ENCODE measurements at places on chromosomes 12 and 14.
A peak's percentile ranks its signal among the peaks of the same experiment; 100 is the strongest.

- DNase-seq = no peak
These were observed 63.5 kb upstream of the MYF6 start for GRCh38 chr12:80643961-80644360.

- DNase-seq = no peak
These were observed 11.2 kb downstream of the HECTD4 start for GRCh38 chr12:112370868-112371510.

DNA sequence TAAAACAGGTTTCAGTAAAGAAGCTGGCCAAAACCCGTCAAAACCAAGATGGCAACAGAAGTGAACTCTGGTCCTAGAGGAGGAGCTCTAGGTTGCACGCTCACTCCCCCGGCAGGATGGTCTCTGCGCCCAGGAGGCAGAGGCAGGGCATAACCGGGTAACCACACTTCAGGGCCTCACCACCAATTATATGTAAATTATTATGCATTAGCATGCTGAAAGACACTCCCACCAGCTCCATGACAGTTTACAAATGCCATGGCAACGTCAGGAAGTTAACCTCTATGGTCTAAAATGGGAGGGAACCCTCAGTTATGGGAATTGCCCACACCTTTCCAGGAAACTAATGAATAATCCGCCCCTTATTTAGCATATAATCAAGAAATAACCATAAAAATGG lies 20.1 kb upstream of the SLC6A12 start:
- no peak for DNase-seq

- DNase-seq = no peak
These were observed 275.9 kb downstream of the FBXL14 start for GRCh38 chr12:1318327-1319031.

DNA sequence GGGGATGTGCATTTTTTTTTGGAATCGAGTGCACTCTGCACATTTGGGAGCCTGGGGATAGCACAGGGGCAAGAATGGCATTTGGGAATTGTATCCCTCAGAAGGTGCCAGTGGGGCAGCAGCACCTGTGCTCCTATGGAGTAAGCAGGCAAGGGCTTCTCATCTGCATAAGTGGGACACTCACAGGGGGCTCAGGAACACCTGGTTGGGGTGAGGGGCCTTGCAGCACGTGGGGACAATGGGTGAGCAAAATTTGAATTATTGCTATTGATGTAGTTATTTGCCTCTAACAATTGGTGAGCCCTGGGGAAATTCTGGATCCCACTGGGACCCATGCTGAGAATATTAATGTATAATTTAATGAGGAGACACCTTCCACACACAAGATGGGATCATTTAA lies 274.2 kb downstream of the TTC6 start:
- no peak for DNase-seq

GRCh38 chr12:69415471-69416275 lies 54.5 kb upstream of the FRS2 start:
- peak; percentile 96 for DNase-seq

DNA sequence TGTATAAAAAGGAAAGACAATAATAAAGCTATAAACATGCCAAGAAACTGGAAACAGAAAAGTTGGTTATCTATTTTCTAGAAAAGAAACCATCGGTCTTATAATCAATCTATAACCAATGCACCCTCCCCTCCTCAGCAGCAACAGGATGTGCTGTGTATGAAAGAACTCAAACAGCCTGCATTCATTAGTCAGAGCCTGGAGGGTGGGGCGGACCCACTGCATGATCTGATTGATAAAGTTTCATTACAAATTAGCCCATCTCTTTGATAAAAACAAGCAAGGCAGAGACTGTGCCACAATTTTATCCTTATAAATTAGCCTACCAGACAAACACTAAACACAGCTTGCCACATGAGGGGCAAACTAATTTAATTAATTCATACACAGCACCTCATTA lies 448.1 kb downstream of the BCAT1 start:
- DNase-seq = no peak

DNA sequence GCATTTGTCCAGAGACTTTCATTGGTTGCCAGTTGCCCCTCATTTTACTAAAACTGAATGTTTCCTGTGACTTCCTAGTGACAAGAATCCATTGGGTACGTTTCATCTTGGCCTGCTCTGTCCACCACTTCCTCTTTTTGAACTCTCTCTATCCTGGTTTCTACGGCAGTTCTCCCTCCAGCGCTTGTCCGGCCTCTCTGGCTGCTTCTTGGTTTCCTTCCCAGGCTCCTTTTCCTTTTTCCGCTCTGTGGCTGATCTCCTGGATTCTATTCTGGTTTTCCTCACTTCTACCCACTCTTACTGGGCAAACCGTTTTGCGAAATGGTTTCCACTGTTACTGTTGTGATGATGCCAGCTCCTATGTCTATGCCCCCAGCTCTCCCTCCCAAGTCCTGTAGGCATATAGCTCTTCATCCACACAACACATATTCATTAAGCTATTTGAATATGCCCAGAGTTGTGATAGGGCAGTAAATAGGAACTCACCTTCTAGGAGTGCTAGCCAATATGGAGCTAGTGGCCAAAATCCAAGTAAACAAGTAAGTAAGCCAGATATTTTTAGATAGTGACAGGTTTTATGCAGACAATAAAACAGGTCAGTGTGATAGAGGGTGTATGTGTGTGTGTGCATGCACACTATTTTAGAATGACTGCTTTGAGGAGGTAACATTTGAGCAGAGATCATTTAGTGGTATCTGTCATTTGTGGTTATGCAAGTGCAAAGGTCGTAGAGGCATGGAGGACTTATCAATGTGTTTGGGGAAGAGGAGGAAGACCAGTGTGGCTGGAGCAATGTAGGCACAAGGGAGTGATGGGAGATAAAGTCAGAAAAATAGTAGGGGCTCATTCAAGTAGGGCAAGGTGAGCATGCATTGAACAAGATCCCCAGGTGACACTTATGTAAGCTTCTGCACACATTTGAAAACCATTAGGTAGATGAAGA lies 27.9 kb upstream of the CTDSP2 start:
- DNase-seq = no peak

- DNase-seq = no peak
These were observed 61.8 kb downstream of the GLT1D1 start for GRCh38 chr12:128914908-128915563.

DNA sequence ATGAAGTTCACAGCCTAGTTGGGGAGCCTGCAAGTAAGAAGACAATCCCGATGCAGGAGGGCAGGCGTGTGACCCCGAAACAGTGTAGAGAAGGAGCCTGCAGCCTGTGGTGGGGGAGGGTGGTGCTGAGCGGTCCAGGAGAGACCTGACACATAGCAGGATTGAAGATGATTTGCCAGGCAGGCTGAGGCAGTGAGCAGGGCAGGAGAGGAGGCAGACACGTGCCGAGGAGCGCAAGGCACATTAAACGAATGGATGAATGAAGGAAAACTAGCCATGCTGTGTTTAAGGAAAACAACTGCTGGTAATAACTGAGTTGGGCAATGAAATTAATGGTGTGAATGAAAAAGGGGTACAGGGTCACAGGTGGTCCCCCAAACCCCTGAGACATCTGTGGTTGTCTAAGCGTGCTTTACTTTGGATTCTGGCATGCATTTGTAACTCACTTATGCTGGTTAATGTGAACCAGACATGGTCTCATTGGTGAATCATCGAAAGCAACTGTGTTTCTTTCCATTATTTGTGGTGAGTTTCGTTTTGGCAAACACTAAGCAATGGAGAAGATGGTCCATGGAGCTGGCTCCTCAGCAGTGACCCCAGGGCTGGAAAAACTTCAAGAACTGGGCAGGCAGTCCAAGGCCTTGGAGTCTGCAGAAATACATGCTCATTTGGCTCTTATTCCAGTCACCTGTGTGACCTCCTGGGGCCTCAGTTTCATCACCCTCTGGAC lies 96.9 kb upstream of the EVL start:
- DNase-seq = no peak

GRCh38 chr12:21839776-21840175 lies 65.3 kb upstream of the KCNJ8 start:
- DNase-seq = no peak

DNA sequence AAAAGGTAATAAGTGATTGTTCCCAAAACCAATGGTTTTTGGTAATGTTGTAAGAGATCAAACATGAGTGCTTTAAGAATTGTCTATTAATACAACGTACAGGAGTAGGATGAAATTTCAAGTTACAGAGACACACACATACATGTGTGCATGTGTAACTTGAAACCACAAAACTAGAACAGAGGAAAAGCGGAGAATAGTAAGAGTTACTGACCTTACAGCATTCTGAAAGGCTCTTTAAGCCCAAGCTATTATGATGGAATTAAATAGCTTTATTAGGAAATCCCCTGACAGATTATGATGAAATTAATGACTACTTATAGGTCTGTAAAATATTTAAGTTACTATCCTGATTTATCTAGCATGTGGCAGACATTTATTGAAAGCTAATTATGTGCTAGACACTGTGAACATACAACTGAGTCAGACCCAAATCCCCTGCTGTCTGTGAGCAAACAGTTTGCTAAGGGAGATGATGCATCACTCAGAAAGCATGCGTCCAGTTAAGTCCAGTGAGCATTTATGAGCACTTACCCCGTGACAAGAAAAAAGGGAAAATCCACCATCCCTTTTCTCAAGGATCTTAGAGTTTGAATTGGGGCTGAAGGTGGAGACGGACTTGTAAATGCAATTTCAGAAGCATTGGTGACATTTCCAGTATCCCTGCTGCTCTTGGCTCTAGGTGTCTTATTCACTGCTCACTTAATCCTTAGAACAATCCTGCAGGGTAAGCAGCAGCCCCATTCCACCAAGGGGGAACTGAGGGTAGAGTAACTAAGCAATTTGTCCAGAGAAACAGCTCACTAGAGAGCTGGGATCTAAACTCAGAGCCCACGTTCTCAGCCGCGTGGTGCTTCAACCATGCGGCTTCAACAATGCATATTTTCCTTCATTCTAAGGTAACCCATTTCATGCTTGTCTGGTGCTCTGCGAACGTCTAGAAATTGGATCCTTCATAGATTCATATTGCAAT lies 117.4 kb downstream of the EML1 start:
- no peak for DNase-seq

DNA sequence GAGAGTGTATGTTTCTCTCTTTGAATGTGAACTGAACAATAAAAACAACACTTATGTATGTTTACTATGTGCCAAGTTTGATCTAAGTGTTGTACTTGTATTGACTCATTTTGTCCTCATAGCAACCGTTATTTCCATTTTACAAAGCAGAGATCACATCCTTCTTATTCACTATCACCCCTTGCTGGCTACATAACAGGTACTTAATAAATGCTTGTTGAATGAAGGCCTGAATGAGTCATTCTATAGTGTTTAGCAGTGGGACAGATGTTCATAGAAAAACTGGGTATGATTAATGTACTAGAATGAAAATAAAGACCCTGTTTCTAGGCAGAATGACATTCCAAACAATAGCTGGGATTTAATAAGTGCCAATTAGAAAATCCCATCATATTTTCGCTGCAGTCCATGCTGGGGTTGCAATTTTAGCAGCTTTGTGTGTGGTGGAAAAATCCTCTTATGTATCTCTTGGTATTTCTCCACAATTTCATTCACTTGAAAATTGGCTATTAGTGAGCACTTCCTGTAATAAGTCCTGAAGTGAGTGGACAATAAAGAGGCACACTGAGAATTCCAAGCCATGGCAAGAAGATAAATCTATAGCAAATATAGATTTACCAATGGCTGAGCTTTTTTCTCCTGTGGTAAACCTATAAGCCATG lies 86.0 kb downstream of the FAR2 start:
- DNase-seq = no peak

- no peak for DNase-seq
These were observed 144.5 kb upstream of the DYRK2 start for GRCh38 chr12:67504026-67504425.

GRCh38 chr12:112167031-112167461 lies 41.7 kb downstream of the TRAFD1 start:
- no peak for DNase-seq

GRCh38 chr12:85448031-85448430 lies 168.0 kb downstream of the ALX1 start:
- no peak for DNase-seq
